RKO (cell line): ENCODE measurements at places on chromosomes 1 and 21.

DNA sequence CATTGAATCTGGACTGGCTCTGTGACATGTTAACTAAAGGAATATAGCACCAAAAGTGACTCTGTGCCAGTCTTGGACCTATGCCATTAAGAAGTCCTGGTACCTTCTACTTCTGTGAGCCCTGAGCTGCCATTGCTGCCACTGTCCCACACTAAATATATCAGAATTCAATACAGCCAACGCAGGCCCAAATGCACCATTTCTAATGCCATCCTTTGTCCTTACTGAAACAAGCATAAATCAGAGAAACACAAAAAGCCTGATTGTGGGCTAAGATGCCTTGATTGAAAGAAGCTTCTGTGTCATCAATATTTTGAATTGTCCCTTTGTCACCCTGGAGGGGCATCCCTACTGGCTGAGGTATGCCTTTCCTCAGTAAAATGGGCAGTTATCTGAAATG lies 66.9 kb upstream of the NEK2 start:
- no peak for DNase-seq

- DNase-seq, result no peak
Measured at GRCh38 chr1:39590546-39590945, 14.0 kb upstream of the PABPC4 start.

DNA sequence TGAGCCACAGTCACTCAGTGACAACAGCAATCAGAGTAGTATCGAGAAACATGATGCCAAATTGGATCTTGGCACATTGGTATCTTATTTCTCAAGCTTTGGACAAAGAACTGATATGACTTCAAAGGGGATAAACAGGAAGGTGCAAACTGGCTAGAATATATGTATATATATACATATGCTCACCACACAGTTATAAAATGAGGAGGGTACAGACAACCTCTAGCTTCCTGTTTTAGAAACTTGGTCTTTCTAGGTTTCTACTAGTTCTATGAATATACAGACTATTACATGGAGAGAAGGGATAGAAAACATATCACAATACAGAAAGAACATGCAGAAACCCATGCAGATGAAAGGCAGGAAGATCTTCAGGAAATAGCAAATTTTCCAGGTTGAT lies 292.1 kb upstream of the SNX7 start:
- DNase-seq, result no peak

- no peak for DNase-seq
Measured at GRCh38 chr1:7109901-7110300, 324.6 kb downstream of the CAMTA1 start.

DNA sequence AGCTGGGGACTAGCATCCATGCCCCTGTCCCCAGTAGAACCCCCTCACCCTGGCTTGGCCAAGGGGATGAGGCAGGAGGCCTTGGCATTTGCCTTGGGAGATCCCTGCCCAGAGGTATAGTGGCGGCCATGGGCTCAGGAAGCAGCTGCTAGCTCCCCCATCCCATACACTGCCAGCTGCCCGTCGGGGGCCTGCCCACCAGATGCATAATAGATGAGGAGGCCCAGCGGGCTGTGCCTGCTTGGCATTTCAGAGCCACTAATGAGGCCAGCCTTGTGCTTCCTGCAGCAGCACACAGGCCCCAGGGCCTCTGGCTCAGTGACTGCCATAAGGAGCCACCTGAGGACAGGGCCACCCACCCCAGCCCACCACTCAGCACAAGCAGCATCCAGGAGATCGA lies 23.6 kb downstream of the RAP1GAP start:
- no peak for DNase-seq

DNA sequence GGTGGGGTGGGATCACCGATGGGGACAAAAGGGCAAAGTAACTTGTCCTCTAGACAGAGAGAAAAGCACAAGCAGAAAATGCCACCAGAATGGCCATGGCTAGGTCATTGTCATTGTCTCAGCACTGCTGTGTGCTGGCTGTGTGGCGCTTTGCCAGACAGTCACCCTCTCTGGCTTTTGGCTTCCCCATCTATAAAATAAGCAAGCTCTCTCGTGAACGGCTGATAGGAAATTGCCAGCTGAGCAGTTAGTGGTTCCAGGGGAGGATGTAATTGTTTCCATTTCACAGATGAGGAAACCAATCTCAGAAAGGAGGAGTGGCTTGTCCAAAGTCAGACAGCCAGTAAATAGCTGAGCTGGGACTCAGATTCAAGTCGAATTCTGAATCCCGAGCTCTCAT lies 32.5 kb downstream of the PADI2 start:
- DNase-seq, result no peak

DNA sequence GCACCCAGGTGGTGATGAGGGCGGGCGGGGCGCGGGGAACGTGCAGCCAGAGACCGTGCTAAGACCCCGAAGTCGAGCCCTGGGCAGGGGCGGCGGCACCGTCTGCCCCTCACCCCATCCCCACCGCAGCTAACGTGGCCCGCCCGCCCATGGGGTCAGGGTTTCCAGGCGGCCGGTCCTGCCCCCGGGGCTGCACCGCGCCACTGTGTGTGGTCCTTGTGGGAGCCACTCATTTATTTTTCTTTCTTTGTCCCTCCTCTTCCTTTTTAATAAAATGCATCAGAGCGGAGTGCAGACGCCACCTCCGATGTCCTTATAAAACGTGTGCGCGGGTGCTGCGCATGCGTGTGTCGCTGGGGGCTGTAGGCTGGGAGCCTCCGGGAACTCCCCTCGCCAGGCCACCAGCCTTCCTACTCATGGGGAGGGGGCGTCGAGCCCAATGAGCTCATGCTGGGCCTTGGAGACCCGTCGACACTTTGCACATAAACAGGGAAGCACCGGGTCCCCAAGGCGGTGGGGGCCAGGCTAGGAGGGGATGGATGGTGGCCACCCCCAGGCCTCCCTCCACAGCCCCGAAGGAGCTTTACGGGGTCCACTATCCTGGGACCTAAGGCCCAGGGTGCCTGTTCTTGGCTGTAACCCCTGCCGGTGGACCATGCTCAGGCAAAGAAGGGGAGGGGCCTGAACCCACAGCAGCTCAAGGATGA lies 59.9 kb downstream of the WNT9A start:
- no peak for DNase-seq

DNA sequence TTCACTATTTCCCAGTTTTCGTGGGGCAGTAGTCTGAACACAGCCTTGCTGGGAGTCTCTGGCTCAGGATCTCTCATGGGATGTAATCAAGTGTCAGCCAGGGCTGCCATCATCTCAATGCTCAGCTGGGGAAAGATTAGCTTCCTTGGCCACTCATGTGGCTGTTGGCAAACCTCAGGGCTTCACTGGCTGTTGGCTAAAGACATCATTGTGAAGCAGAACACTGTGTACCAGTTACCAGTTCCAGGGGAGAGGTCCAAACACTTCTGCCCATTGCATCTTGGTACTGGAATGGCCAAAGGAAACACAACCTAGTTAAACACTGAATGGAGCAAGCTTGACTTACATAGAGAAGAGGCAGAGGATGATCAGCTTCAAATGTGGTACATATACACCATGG lies 33.7 kb downstream of the AADACL4 start:
- DNase-seq, result no peak

DNA sequence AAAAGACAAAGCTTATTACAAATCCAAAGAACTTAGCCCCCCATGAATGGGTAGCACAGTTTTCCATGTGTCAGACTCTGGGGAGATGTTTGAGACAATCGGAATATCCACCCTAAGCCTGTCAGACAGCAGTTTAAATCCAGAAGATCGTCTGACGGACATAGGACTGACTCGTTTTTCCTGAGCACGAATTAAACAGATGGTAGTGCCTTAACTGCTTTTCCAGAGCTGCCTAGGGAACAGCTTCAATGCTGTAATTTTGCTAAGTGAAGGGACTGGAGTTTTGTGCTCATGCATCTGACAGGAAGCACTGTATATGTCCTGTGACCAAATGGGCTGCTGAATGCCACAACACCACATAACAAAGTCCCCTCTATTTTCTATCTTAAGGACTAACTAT lies 48.6 kb downstream of the PCNX2 start:
- no peak for DNase-seq

DNA sequence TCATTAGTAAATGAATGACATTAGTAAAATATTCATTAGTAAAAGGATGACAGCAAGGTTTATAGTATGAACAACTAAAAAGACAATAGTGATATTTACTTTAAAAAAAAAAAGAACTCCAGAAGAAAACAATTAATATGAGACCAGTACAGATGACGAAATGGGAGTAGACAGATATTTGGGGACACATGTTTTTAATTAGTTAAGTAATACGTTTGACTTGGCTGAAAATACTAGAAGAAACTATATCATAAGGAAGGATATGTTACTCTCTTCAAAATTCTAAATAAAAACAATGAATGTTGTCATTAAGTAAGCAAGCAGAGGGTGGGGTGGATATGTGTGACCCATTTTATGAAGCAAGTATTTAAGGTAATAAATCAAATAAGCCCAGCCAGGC lies 61.9 kb downstream of the GPATCH2 start:
- no peak for DNase-seq

- no peak for DNase-seq
Measured at GRCh38 chr1:150662811-150663210, 33.4 kb upstream of the ENSA start.

- DNase-seq, result peak; percentile 7
Measured at GRCh38 chr1:191043066-191043465, 565.4 kb upstream of the BRINP3 start.

GRCh38 chr1:207316622-207317391 lies 4.7 kb upstream of the CD55 start:
- DNase-seq, result no peak

DNA sequence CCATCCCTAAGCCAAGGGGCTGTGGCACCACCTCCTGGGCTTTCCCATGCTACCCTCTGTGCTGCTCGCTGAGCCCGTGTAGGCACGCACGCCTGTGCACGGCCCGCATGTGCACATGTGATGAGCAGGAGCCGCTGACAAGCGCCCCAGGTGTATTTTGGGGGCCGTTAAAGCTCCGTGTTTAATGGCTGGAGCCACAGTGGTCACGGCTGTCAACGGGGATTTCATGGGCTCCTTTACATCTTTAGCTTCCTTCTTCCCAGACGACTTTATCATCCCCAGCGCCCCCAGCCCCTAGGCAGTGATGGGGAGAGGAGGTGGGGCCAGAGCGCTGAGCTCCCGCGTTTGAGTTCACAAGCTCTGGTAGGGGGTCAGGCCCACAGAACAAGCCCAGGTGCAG lies 11.7 kb upstream of the EPHA8 start:
- no peak for DNase-seq

- no peak for DNase-seq
Measured at GRCh38 chr21:15514073-15514946, 215.5 kb upstream of the USP25 start.

- peak; percentile 9 for DNase-seq
Measured at GRCh38 chr1:213666113-213666512, 321.7 kb upstream of the PROX1 start.

- no peak for DNase-seq
Measured at GRCh38 chr1:179153217-179153616, 71.3 kb downstream of the TOR3A start.

DNA sequence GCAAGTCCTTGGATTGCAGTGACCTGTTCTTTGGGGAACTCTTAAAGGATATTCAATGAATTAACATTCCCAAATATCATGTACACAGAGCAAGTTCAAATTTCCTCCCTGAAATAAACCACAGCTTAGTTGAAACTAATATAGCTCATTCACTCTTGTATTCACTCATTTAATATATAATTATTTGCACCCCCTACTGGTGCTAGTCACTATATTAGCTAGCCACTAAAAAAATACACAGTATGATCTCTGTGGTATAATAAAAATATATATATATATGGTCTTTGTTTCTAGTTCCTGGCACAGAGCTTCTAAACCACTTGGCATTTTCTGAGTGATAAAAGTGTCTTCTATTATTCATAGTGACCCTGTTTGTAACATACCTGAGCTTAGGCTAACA lies 177.3 kb upstream of the LYPLAL1 start:
- no peak for DNase-seq

GRCh38 chr1:216210081-216210480 lies 213.2 kb downstream of the USH2A start:
- DNase-seq, result no peak

DNA sequence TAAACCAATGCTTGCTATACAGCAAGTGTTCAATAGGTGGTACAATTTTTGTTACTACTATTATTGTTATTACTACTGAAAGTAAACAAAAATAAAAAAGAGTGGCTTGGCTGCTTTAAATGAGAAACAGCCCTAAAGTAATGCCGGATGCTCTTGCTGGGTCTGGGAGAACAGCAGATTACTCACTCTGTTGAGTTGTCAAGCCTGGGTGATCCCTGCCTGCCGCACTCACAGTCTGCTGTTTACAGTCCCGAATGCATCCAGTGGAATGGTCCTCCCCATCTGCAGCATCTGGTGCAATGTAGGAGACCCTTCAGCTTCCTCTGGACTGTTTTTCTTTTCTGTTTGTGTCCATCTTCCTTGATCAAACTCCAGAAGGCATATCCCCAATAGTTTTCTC lies 102.7 kb upstream of the IVNS1ABP start:
- DNase-seq, result no peak

GRCh38 chr1:58158506-58159433 lies 387.8 kb downstream of the OMA1 start:
- no peak for DNase-seq

- DNase-seq, result no peak
Measured at GRCh38 chr21:43983860-43984420, 28.2 kb upstream of the TRAPPC10 start.

- no peak for DNase-seq
Measured at GRCh38 chr21:29098156-29098555, 24.7 kb upstream of the CCT8 start.

DNA sequence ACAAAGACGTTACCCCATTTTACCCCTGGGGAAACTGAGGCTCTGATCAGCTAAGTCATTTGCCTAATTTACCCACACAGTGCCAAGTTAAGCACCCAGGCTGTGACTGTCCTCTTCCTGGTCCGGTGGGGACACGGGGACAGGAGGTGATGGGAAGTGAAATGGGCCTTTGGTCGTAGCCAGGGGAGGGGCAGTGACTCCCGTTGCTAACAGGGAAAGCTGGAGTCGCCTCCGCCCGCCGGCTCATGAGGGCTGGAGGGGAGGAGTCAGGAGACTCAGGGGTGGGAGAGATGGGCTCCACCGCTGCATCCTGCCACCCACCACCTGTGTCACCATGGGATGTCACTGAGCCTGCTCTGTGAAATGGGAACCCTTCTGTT lies 139.3 kb downstream of the PGBD5 start:
- no peak for DNase-seq

DNA sequence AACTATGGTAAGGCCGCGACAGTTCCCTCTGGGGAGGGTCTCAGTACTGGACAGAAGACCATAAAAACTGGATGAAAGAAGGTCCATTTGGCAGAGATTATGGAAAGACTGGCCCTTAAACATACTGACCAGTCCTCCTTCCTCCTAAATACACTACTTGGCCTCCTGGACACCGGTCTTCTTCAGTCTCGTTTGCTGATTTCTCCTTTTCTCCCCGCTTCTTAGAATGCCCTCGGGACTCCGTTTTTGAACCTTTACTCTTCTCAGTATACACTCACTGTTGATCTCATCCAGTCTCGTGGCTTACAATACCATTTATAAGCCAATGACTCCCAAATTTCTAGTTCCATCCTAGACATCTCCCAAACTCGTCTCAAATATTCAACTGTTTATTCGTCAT lies 694 bp upstream of the MRPL9 start:
- DNase-seq, result peak; percentile 25
